ENCODE measurements at places on chromosomes 5 and 9.
A peak's percentile ranks its signal among the peaks of the same experiment; 100 is the strongest.

- no peak for DNase-seq
Observed at GRCh38 chr5:171149772-171150171, 159.3 kb upstream of the TLX3 start.

DNA sequence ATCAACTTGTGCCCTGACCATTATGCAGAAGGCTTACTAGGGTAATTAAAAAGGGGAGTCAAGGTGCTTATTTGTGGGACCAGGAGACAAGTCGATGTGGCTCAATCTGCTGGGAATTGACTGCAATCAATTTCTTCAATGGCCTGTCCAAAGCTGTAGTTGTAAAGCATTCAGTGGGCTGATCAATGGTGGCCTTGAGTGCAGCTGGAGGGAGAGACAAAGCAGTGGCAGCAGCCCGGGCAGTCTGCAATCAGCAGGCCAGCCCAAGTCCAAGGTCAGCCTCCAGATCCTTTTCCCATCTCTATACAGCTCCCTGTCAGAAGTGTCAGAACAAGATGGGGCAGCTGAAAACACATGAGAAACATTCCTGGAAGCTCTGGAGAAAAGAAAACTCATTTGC lies 51.0 kb upstream of the BRINP1 start:
- DNase-seq = no peak

DNA sequence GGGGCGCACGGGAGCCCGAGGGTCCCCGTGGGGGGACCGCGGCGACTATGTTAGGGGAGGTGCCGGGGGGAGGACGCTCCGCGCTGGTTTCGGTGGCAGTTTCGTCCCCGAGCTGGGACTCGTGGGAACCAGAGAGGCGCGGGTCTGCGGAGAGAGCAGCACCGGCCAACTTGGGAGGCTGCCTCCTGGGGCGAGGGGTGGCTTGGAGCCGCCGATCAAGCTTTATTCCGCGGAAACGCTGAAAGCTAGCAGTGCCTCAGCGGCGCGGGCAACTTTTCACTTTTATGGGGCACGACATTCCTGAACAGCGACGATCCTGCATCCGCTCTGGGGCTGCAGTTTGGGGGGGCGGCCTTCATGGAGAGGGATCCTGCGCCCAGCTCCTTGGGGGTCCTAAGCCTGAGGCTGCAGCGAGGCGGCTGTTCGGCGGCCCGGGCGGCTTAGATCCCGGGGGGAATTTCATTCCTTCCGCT lies 369 bp downstream of the OCLN start:
- no peak for DNase-seq

- DNase-seq = no peak
Observed at GRCh38 chr5:14959399-14960119, 88.0 kb upstream of the ANKH start.

- no peak for DNase-seq
Observed at GRCh38 chr5:93677359-93677891, 64.0 kb downstream of the POU5F2 start.

DNA sequence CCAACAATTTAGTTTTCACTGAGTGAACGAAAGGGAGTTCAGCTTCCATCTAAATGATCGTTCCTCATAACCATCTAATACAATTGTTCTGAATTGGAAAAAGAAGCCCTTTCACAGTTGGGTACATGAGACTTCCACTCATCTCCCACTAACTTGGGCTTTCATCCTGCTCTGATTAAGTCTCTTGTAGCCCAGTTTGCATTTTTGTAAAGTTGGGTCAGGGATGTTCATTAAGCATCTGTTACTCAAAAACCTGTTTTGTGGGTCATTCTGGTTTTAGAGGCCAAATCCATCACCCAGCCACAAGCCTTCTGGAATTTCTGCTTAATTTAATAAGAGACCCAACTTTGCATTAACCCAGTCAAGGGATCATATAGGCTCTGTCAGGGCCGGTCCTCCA lies 385.3 kb downstream of the BNC2 start:
- DNase-seq = no peak

DNA sequence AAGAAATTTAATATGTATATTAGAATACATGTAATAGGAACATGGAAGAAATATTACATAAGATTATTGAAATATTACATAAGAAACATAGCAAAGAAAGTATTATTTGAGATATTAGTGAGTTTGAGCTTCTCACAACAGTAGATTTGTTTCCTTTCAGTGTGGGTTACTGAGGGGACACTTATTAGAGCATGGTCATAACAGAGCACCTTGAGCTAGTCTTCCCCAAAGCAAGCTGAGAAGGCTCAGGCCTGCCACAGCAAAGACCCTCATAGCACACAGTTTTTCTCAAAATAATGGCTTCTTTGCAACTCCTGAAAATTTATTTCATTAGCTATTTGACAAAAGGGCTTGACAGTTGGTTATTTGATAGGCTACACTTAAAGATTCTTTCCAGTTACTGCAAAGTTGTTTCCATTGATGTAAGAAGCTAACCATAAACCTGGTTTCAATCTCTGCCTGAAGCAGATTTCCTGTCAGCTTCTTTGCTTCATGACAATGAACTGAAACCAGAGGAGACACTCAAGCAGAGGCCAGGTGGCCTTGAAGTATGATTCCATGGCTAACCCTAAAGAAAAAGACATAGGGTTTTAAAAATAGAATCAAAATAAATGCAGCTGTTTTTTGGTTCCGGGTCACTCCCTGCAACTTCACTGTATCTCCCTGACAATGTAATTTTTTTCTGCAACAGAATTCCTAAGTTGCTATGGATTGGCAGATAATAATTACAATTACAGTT lies 68.6 kb downstream of the ERMP1 start:
- no peak for DNase-seq

- no peak for DNase-seq
Observed at GRCh38 chr5:148205865-148206264, 3.0 kb downstream of the SPINK6 start.

DNA sequence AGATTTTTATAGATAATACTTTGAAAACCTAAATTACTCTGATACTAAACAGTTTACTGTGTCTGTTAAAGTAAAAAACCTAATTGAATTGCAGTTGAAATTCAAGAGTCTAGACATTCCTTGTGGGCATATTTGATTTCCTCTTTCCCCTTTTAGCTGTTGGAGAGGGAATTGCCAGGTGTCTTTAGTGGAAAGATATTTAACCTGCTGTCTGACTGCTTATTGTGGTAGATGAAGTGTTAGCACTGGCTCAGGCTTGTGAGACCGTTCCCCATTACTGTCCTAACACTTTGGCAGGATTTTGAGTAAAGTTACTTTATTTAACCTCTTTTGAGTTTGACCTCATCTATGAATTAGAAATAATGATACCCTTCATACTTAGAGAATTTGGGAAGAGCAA lies 16.4 kb downstream of the MAP3K1 start:
- DNase-seq = no peak

DNA sequence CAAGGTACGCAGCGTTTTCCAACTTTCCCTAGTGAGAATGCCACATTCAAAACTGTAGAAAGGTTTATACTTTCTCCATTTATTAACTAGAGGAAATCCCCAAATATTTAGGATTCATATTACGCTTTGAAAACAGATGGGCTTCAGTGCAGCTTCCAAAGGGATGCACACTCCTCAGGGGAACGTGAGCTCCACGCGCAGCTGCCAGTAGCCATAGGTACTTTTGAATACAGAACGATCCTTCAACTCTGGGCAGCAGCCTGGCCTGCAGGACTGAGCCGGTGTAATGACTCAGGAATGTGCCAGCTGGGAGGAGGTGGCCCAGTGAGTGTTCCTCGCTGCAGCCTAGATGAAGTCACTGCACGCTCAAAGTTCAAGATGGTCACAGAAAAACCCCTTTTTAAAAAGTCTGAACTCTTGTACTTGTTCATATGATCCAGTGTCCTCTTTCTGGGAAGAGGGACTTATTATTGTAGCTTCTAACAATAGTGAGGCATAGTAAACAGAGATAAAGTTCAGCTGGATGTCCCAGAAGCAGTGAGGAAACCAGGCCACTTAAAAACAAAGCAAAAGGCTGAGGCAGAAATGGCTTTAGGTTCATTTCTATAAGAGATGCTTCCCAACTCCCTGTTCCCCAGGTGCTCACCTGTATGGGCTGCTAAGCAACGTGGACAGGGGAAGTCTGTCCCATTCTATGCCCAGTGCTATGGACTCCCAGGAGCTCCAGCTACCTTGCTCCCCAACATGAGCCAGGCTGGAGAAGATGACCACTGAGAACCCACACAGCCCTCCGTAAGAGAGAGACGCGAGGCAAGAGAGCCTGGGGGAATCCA lies 130.0 kb downstream of the LHFPL2 start:
- no peak for DNase-seq

GRCh38 chr9:34549407-34549732 lies 26.6 kb upstream of the ENHO start:
- no peak for DNase-seq

DNA sequence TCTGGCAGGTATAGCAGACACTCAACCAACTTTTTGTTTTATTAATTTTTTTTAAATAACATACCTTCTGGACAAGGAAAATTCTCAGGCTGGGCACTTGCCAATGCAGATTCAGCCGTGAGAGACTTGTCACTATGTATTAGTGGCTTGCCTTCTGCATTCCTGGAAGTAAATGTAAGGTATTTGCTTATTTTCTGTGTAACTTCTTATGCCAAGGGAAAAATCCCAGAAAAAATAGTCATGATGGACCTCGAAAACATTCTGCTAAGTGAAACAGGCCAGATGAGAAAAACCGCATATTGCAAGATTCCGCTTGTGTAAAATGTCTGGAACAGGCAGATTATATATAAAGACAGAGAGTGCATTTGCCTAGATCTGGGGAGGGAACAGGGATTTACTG lies 260.3 kb upstream of the DAPK1 start:
- DNase-seq = no peak

DNA sequence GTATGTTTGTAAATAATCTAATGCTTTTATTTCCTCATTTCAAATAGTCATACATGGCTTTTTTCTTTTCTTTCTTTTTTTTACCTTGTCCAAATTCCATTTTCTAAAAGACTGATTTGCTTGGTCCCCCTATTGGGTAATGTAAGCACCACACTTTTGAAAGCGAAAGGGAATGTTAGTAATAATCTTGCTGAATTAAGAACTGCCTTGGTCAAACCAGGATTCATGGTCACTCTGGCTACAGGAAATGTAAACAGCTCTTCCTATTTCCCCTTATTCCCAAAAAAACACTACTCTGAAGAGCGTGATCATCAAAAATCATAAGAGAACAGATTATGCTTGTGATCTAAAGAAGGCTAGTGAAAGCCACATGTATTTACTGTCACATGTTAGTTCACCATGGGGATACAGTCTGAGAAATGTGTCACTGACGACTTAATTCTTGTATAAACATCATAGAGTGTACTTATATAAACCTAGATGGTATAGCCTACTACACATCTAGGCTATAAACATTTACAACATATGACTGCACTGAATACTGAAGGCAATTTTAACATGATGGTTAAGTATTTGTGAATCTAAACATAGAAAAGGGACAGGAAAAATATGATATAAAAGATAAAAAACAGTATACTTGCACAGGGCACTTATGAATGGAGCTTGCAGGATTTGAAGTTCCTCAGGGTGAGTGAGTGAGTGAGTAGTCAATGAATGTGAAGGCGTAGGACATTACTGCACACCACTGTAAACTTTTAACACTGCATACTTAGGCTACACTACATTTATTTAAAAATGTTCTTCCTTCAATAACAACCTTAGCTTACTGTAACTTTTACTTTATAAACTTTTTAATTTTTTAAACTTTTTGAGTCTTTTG lies 75.3 kb downstream of the HMGCR start:
- no peak for DNase-seq

DNA sequence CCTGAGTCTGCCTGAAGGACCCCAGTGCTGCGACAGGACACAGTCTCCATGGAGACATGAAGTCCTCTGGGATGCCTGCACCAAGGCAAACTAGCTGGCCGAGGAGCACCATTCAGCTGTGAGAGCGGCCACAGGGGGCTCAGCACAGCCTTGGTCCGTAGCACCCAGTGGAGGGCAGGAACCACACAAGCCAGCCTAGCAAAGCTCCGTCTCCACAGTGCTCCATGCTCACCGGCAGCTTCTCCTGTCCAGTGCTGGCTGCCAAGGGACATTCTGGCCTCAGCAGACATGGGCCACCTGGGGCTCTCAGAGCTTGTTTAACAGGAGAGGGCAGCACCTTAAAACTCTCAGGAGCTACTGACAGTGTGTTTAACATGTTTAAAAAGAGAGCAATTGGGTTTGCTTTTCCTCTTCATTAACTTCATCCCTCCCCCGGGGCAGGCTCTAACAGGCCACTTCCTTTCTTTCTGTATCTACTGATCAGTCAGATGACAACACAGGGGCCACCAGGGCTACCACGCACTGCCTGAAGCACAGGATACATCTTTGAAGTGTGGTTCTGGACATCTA lies 57.0 kb downstream of the SECISBP2 start:
- no peak for DNase-seq

DNA sequence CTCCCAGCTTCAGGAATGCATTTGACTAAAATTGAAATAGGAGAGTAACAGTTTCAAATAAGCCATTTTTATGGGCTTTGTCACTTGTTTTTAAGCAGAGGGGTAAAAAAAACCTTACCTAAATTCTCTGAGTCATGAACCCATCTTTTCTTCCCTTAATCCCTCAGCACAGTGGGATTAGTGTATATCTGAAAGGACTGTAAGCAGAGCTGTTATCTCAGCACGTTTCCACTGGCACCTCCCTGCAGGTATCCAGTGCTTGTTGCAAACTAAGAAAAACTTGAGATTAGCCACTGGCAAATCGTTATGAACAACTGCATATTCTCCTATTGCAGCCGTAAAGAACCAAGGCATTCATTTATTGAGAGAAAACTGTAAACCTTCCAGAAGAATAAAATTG lies 872.7 kb downstream of the EFNA5 start:
- no peak for DNase-seq

DNA sequence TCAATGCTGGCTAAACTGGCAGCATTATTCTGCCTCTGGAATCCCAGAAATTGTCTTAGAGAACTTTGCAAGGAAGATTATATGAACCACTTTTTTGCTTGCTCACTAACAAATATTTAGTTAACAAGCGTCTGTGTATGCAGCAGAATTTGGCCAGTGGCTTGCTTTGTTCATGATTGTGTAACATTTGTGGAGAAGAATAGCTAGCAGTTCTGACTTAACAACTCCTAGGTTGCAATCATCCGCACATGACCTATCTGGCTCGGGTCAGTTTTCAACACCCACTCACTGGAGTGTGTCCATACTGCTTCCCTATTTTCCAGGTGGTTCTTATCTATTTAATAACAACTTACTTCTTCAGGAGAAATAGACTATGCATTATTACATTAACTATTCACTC lies 98.5 kb downstream of the SNX18 start:
- DNase-seq = peak; percentile 79

DNA sequence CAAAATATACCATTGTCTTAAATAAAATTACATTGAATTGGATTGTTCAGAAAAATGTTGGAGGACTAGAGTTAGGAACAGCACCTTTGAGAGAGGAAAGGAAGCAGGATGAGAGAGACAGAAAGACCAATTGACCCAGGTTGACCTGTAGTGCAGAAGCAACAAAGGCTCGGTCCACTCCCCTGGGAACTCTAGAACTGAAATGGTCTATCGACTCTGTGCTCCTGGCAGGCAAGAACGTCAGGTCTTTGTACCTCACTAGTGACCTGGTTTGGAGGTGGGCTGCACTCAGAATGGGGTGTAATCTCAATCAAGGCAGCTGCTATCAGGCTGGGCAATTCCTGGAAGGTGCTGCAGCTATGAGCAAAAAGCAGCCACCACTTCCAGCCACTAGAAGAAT lies 110.8 kb downstream of the FAM174A start:
- DNase-seq = no peak

GRCh38 chr9:104256031-104256695 lies 162.1 kb downstream of the SMC2 start:
- DNase-seq = no peak

GRCh38 chr9:129852579-129852978 lies 17.3 kb downstream of the USP20 start:
- no peak for DNase-seq
